ENCODE measurements at places on chromosomes 2 and 18.

DNA sequence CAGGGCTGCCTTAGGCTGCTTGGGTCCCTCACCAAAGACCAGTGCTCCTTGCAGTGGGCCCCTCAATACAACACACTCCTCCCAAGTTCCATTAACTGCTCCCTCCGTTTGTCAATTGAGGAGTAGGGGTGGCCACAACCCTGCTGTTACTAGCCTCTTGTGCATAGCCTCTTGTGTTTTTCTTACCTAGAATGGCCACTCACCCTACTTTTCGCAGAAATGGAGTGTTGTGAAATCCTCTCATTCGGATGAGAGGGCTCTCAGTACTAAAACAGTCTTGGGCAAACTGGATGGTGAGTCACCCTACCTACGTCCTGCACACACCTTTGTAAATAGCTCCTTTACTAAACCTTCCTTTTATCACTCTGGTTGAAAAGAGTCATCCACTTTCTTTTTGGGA, 253.9 kb downstream of the OSR1 start:
- no peak for DNase-seq

DNA sequence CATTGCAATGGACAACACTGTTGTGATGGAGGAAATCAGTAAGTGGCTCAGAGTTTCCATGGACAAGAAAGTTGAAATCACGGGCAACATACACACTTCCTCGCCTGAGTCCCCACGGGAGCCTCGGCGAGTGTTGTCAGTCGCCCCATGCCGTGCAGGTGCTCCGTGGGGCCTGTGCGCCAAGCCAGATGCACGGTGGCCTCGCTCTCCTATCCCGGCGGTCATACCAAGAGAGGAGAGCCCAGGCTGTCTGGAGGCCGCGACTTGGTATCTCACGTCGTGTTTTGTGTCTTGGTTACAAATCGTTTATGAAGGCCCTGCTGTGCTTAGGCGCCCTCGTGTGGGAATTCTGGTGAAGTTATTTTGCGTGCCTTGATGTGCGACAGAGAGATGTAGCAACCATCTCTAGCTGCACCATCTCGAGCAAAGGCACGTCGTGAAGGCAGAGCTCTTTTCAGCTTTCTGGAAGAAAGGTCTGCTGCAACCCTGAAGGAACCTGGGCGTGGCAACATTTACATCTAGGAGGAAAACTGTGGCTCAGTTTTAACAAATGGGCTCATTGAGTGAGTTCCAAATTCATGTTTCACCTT, 21.8 kb downstream of the ATG4B start:
- DNase-seq: peak; percentile 10

- peak; percentile 55 for DNase-seq
Observed at GRCh38 chr2:88016960-88017779, 823 bp upstream of the RNU2-63P start.

DNA sequence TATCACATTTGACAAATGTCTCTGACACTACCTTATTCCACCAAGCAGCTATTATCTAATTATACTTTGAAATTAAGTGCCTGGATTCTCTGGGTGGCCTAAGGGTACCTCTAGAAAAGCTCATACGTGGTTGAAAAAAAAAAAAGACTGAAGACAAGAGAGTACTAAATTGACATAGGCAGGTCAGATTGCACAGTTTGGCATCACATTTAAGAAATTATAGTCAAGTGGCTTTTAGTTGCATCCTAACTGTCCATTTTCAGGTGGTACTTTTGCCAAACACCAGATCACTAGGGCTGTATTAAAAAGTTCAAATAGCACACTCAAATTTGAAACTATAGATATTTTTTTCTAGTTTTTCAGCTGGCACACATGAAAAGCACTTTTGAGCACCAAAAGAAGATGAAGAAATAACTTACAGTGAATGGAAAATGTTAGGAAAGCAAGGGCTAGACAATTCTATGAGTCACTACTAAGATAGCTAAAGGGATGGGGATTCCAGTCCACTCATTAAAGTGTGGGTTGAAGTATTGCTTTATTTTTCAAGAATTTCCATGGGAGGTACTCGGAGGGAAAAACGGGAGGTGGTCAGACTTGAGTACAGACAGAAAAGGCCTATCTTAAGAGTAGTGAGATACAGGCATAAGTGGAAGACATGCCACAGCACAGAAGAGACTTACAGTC, 106.5 kb upstream of the COL5A2 start:
- no peak for DNase-seq

- no peak for DNase-seq
Observed at GRCh38 chr2:3630631-3631030, 27.4 kb upstream of the ALLC start.

GRCh38 chr2:31075941-31076590, 62.2 kb downstream of the GALNT14 start:
- no peak for DNase-seq

- no peak for DNase-seq
Observed at GRCh38 chr2:189406586-189407233, 34.6 kb upstream of the WDR75 start.

DNA sequence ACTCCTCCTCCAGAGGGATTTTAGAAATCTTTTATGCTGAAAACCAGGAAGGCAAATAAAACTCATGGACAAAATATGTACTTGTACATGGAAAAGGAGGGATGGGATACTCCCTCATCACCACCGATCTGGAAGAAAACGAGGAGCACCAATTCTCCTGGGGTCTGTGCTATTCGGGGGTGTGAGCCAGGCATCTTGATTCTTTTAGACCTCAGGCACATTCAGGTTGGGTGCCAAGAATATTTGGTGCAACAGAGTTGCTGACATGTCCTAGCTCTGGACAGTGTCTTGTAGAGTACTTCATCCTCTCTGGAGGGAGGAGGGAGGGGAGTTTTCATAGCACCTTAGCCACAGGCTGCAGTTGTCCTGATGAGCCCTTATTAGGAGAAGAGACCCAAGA, 163.0 kb downstream of the PRKCE start:
- no peak for DNase-seq

All from OCI-M1 (cell line).